ENCODE measurements at places on chromosomes 4 and X.
A peak's percentile ranks its signal among the peaks of the same experiment; 100 is the strongest.

DNA sequence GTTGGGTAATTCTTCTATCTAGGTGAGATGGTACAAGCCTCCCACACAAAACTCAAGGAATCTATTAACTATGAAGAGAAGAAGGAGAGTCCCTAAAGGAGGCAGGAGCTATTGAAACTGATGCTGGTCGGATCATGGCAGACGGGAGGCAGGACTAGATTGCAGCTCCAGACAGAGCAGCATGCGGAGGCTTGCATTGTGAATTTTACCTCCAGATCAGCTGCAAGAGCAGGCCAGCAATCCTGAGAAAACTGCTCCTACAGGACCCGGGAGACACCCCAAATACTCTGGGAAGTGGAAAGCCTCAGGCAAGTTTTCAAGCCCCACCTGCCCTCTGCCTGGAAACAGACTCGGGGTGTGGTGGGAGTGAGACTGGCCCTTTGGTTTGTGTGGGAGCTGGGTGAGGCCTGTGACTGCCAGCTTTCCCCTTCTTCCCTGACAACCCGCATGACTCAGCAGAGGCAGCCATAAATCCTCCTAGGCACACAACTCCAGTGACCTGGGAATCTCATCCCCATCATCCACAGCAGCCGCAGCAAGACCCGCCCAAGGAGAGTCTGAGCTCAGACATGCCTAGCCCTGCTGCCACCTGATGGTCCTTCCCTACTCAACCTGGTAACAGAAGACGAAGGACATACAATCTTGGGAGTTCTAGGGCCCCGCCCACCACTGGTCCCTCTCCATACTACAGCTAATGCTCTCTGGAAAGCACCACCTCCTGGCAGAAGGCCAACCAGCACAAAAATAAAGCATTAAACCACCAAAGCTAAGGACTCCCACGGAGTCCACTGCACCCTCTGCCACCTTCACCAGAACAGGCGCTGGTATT lies 30.9 kb downstream of the GATB start:
- peak; percentile 5 for DNase-seq

- DNase-seq, result no peak
Observed at GRCh38 chrX:141405853-141406492, 163.7 kb upstream of the SPANXC start.

- DNase-seq, result no peak
Observed at GRCh38 chr4:96598465-96598864, 758.6 kb downstream of the PDHA2 start.

DNA sequence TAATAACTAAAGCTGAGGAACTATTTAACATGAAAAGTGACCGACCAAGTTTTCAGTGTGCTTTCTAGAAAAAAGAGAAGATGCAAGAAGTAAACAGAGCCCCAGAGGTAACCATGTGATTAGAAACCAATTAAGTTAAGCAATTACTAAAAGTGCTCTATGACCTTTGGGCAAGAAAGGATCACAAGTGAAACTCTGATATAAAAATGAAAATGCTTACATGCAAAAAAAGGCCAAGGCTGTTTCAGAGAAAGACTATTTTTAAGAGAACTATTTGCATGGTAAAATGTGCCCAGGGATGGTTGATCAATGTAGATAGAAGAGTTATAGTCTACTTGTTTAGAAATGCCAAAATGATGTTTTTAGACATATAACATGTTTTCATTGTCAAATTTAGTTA lies 22.0 kb downstream of the KLHL15 start:
- DNase-seq, result no peak

DNA sequence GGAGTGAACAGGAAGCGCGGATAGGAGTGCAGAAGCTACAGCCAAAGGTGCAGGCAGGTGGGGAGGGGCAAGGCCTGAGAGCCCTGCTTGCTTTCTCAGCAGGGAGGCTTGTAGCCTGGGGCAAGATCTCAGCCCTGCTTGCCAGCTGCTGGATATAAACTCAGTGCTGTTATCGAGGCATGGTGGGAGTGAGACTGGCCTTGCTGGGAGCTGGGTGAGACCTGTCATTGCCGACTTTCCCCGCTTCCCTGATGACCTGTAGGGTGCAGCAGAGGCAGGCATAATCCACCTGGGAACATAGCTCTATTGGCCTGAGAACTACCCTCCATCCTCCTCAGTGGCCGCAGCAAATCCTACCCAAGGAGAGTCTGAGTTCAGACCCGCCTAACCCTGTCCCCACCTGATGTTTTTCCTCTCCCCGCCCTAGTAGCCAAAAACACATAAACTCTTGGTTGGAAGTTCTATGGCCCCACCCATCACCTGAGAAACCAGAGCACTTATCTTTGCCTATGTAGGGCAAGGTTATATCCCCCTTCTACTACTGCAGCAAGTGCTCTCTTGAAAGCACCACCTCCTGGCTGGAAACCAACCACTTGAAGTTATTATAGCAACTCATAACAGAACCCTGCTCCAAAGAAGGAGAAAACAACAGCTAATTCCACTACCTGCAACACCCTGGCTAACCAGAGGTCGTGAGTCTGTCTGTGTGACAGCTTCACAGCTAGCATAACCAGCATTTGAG lies 80.7 kb downstream of the FHIP1A start:
- DNase-seq, result peak; percentile 17

DNA sequence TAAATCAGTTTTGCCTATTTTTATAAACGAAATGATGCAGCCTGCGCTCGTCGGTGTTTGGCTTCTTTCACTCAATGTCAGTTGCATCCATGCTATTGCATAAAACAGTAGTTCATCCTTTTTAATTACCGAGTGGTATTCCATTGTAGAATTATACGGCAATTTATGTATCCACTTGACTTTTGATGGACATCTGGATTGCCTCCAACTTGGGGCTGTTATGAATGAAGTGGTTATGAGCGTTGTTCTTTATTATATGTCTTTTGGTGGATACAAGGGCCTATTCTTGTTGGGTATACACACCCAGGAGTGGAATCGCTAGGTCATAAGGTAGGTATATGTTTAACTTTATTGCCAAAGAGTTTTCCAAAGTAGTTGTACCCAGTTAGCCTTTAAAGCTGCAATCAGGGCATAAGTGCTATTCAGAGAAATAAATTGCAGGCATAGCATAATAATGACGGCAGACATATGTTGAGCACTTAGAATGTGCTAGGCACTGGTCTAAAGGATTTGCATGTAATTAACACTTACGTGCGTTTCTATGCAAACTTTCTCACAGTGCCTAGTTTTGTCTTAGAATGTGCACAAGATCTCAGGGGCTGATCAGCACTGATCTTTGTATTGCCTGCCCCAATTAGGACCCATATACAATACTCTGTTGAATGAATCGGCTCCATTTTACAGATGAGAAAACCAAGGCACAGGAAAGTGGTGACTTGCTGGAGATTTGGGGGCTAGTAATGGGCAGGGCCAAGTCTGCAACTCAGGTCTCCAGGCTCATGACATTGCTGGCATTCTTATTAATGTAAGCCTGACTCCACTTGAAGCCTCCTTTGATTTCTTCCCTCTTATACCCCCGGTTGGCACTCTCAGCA lies 407.0 kb downstream of the BCOR start:
- DNase-seq, result no peak

DNA sequence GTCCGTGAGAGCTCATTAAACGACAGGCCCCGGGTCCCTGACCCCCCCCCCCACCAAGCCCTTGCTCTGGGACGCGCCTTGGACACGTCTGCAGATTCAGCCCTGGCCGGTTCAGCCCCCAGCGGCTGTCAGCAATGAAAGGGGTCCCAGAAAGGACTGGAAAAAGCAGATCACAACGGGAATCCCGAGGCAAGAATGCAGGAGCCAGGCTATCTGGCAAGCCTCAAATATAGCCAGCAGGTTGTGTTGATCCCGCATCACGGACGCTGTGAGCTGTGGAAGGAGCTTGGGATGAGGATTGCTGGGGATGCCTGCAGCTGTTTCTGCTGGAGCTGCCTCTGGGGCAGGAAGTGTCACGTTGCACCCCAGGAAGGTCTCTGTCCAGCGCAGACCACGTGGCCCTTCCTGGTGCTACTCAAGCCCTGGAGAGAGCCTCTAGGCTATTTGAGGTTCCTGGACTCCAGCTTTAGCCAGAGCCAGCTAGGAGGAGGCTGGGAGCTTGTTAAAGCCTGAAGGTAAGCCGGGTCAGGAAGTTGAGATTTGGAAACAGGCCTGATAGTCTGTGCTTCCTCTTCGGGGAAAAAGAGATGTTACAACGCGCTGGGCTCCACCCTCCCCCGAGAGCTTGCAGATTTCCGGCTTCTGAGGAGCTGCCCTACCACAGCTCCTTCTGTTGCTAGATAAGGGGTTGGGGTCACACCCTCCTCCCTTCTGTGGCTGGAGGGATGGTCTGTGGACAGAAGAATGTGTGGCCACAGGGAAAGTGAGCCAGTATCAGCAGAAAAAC lies 19.3 kb upstream of the CSF2RA start:
- DNase-seq, result no peak

GRCh38 chr4:74823194-74823593 lies 28.9 kb upstream of the BTC start:
- DNase-seq, result no peak

- no peak for DNase-seq
Observed at GRCh38 chr4:30094887-30095286, 625.3 kb upstream of the PCDH7 start.

- no peak for DNase-seq
Observed at GRCh38 chr4:159150821-159151390, 48.0 kb downstream of the RAPGEF2 start.

- DNase-seq, result no peak
Observed at GRCh38 chr4:147094238-147094637, 148.6 kb upstream of the TTC29 start.

DNA sequence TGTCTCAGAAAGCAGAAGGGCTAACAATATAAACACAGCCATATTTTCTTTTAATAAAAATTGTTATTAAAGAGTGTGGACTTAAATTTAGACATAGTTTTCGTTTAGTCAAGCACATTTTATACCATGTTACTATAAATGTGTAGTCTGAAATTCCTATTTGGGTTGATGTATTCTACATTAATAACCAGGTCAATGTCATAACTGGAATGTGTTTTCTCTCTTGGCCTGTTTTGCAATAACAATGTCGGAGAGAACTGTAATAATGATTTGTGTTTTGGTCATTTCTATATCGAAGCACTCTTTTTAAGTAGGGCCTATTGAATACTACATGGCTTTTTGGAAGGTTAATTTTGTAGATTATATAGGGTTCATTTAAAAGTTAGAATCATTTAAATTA lies 5.5 kb downstream of the USO1 start:
- DNase-seq, result no peak

- no peak for DNase-seq
Observed at GRCh38 chr4:161850631-161851030, 313.2 kb downstream of the FSTL5 start.

DNA sequence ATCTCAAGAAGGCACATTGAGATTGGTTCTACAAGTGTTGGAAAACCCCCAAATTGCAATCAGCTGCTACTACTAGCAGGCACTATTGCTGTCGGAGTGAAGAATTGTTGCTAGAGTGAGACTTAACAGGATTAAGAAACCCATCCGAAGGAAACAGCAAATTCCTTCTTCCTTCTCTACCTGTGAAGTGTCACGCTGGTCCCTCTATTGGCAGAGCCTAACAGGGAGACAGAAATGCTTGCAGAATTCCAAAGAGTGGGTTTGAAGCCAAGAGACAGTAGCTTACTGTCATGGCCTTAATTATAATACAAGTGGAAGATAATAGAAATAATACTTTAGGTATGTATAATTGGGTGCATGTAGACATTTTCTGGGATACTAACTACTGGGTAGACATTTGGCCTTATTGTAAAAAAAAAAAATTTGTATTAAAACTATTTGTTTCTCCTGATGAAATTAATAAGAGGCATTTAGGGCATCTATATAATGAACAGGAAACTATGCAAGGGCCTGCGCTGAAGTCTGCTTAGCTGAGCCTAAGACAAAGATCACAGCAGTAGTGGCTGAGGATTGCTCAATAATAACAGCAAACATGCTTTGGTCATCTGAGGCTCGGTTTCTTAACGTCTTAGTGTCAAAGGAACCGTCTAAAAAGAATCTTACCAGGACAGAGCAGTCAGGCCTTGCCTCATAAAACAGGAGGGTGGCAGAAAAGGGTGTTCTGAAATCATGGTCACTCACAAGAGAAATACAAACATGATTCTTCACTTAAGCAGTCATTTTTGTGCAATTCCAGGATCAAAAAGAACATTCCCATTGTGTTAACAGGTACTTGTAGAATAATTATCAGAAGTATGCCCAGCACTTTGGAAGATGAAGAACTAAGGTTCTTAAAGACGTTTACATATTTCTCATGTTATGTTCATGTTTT lies 40.8 kb downstream of the FAM241A start:
- no peak for DNase-seq

GRCh38 chrX:9997524-9997923 lies 30.4 kb downstream of the CLDN34 start:
- DNase-seq, result no peak

DNA sequence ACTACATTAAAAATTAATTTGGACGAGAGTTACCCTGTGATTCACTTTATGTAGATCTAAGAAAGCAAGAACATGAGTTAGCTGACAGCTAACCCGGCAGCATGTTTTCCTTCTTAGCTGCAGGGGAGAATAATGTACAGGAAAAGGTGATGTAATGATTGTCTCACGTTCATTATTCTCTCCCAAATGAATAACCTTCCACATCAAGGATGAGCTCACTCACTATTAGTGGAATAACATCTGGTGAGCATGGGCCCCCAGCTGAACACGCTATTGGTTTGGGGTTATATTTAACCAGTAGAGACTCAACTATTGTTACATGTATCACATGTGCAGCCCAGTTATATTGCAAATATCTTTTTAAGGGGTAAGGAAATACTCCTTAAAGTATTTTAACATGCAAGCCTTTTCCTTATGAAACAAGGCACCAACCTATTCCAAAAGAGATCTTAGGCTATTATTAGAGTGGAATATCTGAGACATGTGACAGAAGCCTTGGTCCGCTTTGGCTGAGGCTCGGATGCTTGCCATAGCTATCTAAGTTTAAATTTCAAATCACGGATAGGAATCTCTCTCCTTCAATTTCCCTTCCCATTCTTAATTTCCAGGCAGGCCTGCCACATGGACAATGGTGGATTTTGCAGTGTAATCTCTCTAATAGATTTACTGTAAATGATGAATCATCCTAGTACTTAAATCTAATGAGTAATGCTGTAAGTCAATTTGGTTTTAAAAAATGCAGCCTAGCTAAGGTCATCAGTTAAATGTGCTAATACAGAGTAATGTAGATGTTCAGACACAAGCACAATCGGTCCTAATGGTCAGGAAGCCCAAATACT lies 99.0 kb upstream of the OTUD4 start:
- DNase-seq, result no peak

DNA sequence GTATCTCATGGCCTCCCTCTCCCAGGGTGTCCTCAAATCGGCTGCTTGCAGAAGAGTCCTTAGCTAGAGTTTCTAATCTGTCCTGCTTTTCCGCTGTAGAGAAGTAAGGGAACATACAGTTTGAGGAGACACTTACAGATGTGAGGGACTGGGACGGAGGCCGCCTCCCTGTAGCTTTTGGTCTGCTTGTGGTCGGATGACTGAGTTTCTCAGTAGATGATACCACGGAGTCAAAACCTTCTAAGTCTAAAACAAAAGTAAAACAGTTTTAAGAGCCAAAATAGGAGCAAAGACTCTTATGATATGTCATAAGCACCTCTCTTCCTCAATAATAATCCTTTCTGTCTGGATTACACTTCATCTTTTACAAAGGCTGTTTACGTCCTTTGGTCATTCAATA lies 34.5 kb upstream of the MAP3K15 start:
- DNase-seq, result no peak

Data from NCI-H187 (cell line).